Stimulated activated CD8-positive, alpha-beta memory T cell treated with anti-CD3 and anti-CD28 coated beads, Interleukin-7, amount 100 ng/mL, for 4 hours (primary cell): ENCODE measurements at places on chromosomes 7 and 10.

GRCh38 chr10:66187053-66187733 is 738.6 kb upstream of the LRRTM3 start:
- DNase-seq: no peak

DNA sequence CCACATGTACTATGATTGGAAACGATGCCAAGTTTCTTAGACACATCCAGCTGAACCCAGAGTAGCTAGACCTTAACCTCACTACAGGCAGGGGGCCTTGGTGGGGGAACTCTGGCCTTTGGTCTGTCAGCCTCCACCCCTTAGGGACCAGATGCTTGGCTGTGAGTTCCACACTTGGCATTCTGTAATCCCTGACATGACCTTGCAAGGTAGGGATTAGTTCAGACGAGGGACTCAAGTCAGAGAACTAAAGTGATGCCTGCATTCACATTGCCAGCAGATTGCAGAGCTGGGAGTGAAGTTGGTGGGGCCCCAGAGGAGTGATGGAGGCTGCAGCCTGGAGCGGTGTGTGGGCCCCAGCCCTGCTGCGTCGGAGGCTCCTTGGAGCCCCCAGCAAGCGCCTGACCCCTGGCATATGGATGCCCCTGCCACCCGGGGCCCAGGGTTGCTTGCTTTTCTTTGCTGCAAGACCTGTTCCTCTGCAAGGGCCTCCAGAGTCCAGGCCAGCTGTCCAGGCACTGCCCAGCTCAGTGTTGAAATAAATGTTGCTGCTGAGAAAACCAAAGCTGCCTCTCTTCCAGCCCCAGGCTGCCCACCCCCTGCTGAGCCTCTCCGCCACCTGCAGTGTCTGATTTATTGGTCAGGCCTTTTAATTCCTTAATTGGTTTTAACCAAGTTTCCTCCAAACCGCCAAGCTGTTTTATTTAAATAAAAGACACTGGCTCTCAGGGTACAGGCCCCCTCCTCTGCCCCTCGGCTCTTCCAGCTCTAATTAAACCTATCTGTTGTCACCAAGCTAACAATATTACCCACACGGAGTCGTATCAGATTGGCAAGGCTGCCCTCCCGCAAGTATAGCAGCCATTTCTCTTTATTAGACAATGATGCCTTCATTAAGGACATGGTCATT is 4.7 kb downstream of the NPTX2 start:
- no peak for DNase-seq

GRCh38 chr10:4243169-4243568 is 458.2 kb upstream of the KLF6 start:
- DNase-seq: no peak

- no peak for DNase-seq
Observed at GRCh38 chr10:130887170-130887569, 424.4 kb downstream of the TCERG1L start.

DNA sequence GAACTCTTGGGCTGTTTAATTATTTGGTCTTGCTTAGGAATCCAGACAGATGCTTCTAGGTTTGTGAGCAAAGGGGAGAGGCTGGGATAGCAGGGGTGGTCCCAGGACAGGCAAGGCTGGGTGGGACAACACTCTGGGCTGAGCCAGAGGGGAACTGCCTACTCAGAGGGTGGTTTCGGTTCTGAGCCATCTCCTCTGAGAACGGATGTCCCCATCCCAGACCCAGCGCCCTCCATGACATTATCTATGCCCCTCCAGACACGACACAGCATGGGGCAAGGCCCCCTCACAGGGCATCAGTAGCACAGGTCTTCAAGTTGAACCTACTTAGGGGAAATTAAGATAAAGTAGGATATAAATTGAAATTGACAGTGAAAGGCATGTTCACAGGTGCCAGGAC is 7.1 kb downstream of the ASB10 start:
- no peak for DNase-seq

DNA sequence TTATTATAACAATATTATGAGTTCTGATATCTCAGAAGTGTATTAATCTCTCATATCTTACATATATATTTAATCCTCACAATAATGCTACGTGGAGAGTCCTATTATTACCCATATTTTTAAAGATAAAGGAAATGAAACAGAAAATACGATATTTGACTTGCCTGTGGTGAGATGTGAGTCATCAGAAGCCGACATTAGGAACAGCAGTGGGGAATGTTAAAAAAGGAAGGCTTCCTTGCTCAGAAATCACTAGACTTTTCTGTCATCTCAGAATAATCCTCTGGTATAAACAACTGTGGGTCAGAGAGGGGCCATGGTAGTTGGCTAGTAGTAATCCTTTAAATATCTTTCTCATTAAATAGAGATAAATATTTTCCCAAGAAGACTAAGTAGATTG is 402.3 kb upstream of the PCDH15 start:
- no peak for DNase-seq

- no peak for DNase-seq
Observed at GRCh38 chr7:134359787-134360432, 43.2 kb upstream of the SLC35B4 start.

GRCh38 chr7:95927756-95928155 is 155.4 kb downstream of the DYNC1I1 start:
- no peak for DNase-seq

- no peak for DNase-seq
Observed at GRCh38 chr7:102916426-102916825, 3.6 kb downstream of the LRRC17 start.

GRCh38 chr10:4755286-4755989 is 70.6 kb upstream of the AKR1E2 start:
- DNase-seq: no peak
